ENCODE measurements at places on chromosomes 7 and 10. TPM values are rescaled to one million over a fixed set of nuclear protein-coding genes. Genes with fewer than 3 reads are reported as not detected.

GNAI1 gene
- 7.1 TPM for total RNA-seq

TWIST1 gene
- total RNA-seq: 105 TPM

DRGX gene
- not detected for total RNA-seq

WNT2 gene
- total RNA-seq: not detected

SRGN gene
- 183 TPM for total RNA-seq

HIBADH gene
- 97.0 TPM for total RNA-seq

TAC1 gene
- total RNA-seq: not detected

ANKMY2 gene
- total RNA-seq: 23.2 TPM

VAX1 gene
- total RNA-seq: not detected

HOXA4 gene
- total RNA-seq: 1.7 TPM

FAM241B gene
- 0.91 TPM for total RNA-seq

LIPK gene
- not detected for total RNA-seq

SNX10 gene
- total RNA-seq: 2.6 TPM

CPED1 gene
- total RNA-seq: 41.6 TPM

DNAJC1 gene
- total RNA-seq: 78.4 TPM

PLAU gene
- total RNA-seq: 42.2 TPM

Data from articular chondrocyte of knee joint (primary cell).